ENCODE measurements at places on chromosomes 5 and 9. TPM values are rescaled to one million over a fixed set of nuclear protein-coding genes. Genes with fewer than 3 reads are reported as not detected.

Gene KIF20A
- polyA plus RNA-seq: 18.5 TPM

Gene TRIM52
- polyA plus RNA-seq: 7.5 TPM

Gene TMC1
- polyA plus RNA-seq: 0.24 TPM

Gene IL31RA
- 6.7 TPM for polyA plus RNA-seq

Gene TAF11L5
- not detected for polyA plus RNA-seq

Gene NAA35
- polyA plus RNA-seq: 33.8 TPM

Gene OMD
- not detected for polyA plus RNA-seq

Gene PCDHB15
- polyA plus RNA-seq: 0.03 TPM

Gene RNF38
- 13.4 TPM for polyA plus RNA-seq

Gene FBP1
- 0.29 TPM for polyA plus RNA-seq

Gene RAB3C
- polyA plus RNA-seq: not detected

Gene LCN12
- polyA plus RNA-seq: not detected

Gene PCDHB16
- polyA plus RNA-seq: 0.09 TPM

Gene CERCAM
- 25.9 TPM for polyA plus RNA-seq

Gene PAIP1
- polyA plus RNA-seq: 115 TPM

Gene PTGDS
- not detected for polyA plus RNA-seq

Gene MYORG
- 3.7 TPM for polyA plus RNA-seq

Gene SARDH
- polyA plus RNA-seq: 0.03 TPM

Gene CTNND2
- polyA plus RNA-seq: not detected

Gene PCDH1
- polyA plus RNA-seq: 10.0 TPM

Gene EGFL7
- 6.2 TPM for polyA plus RNA-seq

Gene GPR21
- 0.25 TPM for polyA plus RNA-seq

Gene MPDZ
- 9.0 TPM for polyA plus RNA-seq

Gene OR2V2
- polyA plus RNA-seq: not detected

Gene PLEKHG4B
- polyA plus RNA-seq: 0.10 TPM

Gene PCDHAC1
- polyA plus RNA-seq: 0.45 TPM

Gene KIF4B
- not detected for polyA plus RNA-seq

Gene HMMR
- 16.2 TPM for polyA plus RNA-seq

Gene IQGAP2
- polyA plus RNA-seq: 0.05 TPM

Gene C5orf47
- not detected for polyA plus RNA-seq

Gene MEF2C
- polyA plus RNA-seq: 0.07 TPM

Gene BAAT
- polyA plus RNA-seq: 0.08 TPM

Gene TRIM36
- polyA plus RNA-seq: 2.2 TPM

Gene PIP5KL1
- 4.4 TPM for polyA plus RNA-seq

Gene LCN15
- polyA plus RNA-seq: not detected

Gene CDH18
- 0.63 TPM for polyA plus RNA-seq

Gene DCTN3
- 71.0 TPM for polyA plus RNA-seq

Gene PPP2R2B
- polyA plus RNA-seq: 0.42 TPM

Gene LCN9
- not detected for polyA plus RNA-seq

Gene RAD17
- polyA plus RNA-seq: 22.8 TPM

All from keratinocyte (primary cell).